Chondrocyte (in vitro differentiated cells): ENCODE measurements at places on chromosomes 12 and 14.

- no peak for DNase-seq
Measured at GRCh38 chr14:45251912-45252311, 1.1 kb downstream of the MIS18BP1 start.

GRCh38 chr12:20415028-20415427 lies 46.7 kb downstream of the PDE3A start:
- DNase-seq: no peak

- no peak for DNase-seq
Measured at GRCh38 chr12:93938931-93939330, 209.4 kb upstream of the PLXNC1 start.

DNA sequence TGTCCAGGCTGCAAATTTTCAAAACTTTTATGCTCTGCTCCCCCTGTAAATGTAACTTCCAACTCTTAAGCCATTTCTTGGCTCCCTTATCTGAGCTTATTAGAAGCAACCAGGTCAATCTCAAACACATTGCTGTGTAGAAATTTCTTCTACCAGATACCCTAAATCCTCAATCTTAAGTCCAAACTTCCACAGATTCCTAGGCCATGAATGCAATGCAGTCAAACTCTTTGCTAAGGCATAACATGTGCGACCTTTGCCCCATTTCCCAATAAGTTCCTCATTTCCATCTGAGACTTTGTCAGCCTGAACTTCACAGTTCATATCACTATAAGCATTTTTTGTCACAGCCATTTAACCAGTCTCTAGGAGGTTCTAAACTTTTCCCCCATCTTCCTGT lies 64.5 kb downstream of the TMTC3 start:
- no peak for DNase-seq

GRCh38 chr12:65330331-65330730 lies 51.8 kb downstream of the MSRB3 start:
- no peak for DNase-seq

DNA sequence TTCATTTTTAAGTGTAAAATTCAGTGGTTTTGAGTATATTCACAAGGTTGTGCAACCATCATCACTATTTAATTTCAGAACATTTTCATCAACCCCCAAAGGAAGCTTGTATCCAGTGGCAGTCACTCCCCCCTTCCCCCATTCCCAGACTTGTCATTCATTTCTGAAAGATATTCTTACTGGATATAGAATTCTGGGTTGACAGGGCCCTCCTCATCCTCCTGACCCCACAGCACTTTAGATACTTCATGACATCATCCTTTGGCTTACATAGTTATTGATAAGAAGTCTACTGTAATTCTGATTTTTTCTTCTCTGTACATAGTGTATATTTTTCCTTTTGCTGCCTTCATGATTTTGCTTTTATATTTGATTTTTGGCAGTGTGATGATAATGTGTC lies 8.8 kb upstream of the ADGRD1 start:
- DNase-seq: no peak

DNA sequence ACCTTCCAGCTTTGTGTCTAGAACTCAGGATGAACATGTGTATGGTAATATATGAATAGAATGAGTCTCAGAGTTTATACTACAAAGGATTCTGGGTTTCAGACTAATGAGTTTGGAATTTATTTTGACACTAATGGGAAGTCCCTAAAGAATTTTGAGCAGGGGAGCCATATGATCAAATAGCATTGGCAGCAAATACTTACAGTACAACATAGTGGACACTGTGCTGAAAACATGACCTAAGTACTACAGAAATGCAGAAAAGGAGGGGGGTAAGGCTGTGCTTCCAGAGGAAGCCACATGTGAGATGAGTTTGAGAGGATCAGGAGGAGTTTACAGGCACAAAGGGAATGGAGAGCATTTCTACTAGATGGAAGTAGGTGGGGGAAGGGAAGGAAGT lies 225.8 kb downstream of the C12orf42 start:
- no peak for DNase-seq

- no peak for DNase-seq
Measured at GRCh38 chr14:70489579-70490200, 37.7 kb downstream of the ADAM21 start.

DNA sequence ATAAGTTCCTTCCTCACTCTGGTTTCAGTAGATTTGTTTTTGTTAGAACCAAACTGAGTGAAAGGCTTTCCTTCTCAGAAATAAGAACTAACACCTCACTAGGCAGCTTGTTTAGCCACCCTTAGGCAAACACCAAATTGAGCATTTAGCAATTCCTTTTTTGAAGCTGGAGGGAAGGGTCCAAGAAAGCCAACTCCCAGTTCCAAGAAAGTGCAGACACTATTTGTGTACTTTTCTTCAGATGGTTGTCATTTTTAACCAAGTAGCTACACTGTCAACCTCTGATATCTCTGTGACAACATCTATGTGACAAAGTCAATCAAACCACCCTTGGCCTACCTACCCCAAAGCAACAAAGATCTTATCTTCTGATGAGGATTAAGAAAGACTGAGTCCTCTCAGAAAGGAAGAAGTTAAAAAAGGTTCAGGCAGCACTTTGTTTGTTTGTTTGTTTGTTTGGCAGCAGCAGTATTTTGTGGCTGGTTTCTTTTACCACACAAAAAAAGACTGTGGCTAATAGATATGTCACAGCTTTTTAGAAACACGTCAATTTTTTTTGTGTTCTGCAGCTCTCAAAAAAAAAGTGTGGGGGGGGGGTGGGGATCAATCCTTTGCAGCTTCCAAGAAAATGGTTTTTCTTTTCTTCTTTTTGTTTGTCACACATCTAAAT lies 203.8 kb downstream of the CRADD start:
- no peak for DNase-seq

DNA sequence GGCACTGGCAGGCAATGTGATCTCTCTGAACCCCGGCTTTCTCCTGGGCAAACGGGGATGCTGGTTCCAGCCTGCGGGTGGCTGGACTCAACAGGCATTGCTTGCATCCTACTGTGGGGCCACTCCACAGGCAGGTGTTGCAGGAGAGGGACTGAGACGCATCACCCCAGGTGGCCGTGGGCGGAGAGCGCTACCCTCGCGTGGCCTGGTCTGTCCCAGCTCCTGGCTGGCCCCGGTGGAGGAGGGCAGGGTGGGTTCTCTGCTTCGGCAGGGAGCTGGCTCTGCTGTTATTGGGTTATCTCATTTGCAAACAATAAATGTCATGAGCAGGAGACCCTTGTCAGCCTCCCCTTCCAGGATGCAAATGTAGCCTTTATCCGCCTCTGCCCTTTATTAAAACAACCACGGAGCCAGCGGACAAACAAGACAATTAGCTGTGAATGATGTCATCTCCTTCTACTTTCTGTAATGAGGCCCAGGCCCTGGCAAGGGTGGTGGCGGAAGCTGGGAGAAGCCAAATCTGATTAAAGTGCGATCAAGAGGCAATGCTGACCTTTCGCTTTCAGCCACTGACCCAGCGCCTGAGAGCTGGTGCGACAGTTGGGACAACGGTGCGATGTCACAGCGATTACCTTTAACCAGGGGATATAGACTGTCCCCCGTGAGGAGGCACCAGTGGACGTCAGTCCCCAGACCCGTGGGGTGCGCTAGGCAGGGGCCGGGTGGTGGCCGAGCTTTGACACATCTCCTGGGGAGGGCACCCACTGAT lies 161.8 kb downstream of the KIF26A start:
- DNase-seq: peak; percentile 79

- DNase-seq: no peak
Measured at GRCh38 chr12:15629761-15630160, 159.4 kb downstream of the EPS8 start.

DNA sequence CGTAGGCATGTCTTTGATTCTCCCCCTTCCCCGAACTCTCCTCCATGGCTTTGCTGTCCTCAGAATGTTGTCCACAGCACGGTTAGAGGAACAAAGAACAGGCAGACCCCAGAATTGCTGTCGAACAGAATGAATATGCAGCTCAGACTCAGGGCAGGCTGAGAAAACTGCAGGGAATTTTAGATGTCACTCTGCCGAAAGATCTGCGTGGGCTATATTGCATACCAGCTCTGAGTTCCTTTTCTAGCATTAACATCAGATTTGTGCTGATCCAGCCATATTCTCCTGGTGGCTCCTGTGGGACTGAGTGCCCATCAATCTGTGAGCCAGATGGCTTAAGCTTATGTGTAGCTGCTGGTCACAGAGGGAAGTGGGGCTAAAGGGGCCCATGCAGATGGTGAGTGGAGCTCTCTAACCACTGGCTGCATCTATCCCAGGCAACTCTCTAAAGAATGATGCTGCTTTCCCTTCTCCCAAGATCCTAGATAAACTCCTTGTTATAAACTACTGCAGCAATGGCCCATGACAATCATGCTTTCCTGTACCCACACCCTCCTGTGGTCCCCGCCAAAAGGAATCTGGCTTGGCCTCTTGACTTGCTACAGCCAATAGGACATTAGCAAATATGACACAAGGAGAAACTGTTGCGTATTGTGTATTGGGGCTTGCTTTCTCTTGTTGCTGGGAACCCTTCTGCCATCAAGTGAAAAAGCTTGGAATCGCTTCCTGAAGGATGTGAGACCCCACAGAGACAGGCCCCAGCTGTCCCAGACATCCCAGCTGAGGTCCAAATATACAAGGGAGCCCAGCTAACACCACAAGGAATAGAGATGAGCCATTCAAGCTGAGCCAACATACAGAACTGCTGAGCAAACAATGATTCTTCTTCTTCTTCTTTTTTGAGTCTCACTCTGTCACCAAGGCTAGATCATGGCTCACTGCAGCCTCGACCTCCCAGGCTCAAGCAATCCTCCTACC lies 101.3 kb downstream of the FOXN3 start:
- no peak for DNase-seq

- DNase-seq: no peak
Measured at GRCh38 chr14:35234012-35234805, 58.0 kb upstream of the PSMA6 start.

DNA sequence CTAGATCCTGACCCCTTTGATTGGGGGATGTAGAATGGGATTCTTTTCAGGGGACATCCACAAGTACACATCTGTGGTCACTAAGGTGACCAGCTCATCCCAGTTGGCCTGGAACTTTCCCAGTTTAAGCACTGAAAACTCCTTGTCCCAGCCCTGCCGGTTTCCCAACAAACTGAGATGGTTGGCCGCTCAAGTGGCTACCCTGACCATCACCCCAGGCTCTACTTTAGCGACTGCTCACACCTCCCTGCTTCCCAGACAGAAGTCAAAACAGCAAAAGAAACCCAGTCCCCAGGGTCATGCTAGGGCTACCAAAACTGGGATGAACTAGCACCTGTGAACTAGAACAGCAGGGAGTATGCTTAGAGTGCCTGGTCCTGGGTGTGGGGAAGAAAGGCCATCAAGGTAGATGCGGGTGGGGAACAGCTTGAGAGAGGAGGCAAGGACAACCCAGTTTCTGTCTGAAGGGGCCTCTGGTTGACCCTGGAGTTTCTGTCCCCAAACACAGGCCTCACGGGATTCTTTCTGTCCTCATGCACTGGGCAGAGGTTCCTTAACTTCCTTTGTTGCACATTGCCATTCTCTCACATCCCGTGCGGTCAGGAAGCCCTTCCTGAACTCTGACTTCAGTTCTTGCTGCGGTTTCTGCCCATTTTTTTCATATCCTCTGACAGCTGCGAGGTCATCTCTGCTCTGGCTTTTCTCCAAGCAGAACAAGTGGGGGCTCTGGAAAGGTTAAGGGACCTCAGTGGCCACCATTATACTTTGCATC lies 1.6 kb downstream of the LTB4R start:
- DNase-seq: no peak

GRCh38 chr12:27521066-27521465 lies 2.9 kb upstream of the PPFIBP1 start:
- no peak for DNase-seq

GRCh38 chr14:48331421-48331820 lies 656.0 kb upstream of the MDGA2 start:
- DNase-seq: no peak

DNA sequence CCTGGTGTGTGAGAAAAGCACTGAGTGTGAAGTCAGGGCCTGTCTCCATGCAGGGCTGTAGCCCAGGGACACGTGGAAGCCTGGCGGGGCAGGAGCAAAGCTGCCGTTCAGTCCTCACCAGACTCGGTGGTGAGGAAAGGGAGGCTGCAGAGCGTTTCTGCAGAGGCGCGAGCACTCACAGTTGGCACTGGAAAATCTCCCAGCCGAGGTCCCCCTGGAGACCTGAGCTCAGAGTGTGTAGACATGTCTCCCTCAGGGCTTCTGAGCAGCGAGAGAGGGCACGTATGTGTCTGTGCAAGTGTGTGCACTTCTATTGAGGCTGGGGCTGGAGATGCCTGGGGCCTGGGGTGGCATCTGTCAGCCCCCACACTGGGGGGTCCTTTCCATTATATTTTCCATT lies 11.0 kb upstream of the HHIPL1 start:
- DNase-seq: no peak

DNA sequence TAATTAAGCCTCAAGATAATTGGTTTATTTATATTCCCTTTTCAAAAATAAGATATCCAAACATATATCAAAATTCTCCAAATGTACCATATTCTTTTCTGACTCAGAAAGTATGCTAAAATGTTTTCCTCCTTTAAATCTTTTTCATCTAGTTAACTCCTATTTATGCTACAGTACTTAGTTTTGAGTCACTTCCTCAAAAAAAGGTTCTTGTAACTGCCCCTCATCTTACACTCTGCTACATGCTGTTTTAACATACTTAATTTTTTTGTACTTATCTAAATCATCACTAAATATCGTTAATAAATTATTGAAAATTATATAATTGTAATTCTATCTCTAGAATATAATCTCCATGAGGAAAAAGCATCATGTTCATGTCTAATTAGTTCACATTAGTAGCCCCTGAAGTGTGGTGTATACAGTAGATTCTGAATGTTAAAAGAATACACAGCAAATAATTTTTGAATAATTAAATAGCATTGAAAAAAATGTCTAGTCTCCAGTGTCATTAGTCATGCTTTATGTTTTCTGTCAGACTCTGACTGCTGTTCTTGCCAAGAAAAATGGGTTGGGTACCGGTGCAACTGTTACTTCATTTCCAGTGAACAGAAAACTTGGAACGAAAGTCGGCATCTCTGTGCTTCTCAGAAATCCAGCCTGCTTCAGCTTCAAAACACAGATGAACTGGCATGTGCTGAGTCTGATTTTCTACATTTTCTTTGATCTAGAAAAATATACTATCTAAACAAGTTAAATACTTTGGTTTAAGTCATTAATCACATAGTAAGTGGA lies 3.5 kb downstream of the KLRD1 start:
- DNase-seq: no peak

DNA sequence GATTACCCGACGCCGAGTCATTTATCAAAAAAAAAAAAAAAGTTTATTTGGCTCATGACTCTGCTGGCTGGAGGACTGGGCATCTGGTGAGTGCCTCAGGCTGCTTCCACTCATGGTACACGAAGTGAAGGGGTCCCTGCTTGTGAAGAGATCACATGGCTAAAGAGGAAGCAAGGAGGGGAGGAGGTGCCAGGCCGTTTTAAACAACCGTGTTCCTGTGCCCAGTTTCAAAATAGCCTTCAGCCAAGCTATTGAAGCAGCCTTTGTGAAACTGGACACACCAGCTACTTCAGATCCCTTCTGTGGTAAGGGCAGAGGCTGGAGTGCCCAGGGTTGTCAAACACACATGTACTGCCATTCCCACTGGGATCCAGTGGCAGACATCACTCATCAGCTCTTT lies 7.6 kb downstream of the POP5 start:
- DNase-seq: no peak
